Myocyte (in vitro differentiated cells): ENCODE measurements at places on chromosomes 13 and 19. TPM values are rescaled to one million over a fixed set of nuclear protein-coding genes. Genes with fewer than 3 reads are reported as not detected.

Gene ATXN8OS
- total RNA-seq: not detected in 2 replicates

Gene OVOL3
- not detected in 2 replicates for total RNA-seq

Gene ZBTB32
- total RNA-seq: 0.11 TPM in 1 of 2 replicates, not detected in the other

Gene PLK5
- total RNA-seq: not detected in 2 replicates
